Activated CD4-positive, alpha-beta T cell treated with anti-CD3 and anti-CD28 coated beads for 48 hours (primary cell): ENCODE measurements at places on chromosomes 6 and 20.

GRCh38 chr6:40346246-40346645 is 240.9 kb downstream of the LRFN2 start:
- DNase-seq: no peak

DNA sequence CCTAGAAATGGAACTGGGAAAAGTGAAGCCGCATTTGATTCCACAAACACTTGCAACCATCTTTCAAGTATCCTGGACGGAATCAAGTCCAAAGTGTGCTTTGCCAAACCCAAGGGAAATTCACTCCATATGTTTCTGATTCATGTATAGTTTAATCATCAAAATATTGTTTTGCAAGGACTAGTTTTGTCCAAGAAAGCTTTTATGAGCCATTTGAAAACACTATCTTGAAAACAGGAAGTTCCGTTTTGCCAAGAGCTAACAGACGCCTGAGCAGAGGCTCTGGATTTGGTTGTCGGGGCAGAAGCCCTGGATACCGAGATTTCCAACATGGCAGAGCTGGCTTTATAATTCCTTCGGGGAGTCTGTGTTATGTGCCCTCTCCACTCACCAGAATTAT is 251.1 kb downstream of the PHACTR1 start:
- no peak for DNase-seq

- peak; percentile 34 for DNase-seq
Observed at GRCh38 chr6:141077355-141078333, 1055.1 kb upstream of the GJE1 start.

DNA sequence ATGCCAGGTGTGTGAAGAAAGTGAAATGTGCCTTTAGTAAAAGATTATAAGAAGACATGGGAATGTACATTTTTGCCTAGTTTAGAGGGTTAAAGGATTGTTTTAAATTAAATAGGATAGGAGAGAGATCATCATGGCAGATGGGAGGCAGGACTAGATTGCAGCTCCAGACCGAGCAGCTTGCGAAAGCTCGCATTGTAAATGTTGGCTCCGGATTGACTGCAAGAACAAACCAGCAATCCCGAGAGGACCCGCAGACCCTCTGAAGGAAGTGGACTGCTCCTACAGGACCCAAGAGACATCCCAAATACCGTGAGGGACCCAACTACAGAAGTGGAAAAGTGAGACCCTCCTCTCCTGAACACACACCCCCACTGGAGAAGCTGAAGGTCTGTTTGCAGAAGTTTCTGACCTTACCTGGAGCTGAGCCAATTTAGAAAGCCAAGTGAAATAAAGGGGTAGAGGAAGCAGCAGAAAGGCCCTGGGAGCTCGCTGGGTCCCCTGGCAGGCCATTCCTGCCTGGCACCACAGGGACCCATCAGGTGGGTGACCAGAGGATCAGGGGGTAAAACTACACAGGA is 30.0 kb upstream of the TPD52L1 start:
- no peak for DNase-seq

DNA sequence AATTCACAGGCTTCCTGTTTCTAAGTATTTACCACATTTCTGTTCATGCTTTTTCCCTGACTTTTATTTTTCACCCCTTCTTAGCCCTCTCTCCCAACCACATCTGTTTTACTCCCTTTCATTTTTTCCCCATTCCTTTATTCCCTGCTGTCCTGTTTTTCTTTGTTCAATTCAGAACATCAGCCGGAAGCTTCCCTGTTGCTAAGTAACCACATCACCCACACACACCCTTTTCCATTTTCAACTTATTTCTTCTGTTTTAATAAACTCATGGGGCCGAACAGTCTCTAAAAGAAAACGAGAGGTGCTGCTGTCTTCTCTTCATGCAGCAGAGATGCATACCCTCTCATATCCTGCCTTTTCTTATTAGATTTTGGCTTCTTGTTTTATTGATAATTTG is 53.5 kb upstream of the CEP85L start:
- DNase-seq: no peak

DNA sequence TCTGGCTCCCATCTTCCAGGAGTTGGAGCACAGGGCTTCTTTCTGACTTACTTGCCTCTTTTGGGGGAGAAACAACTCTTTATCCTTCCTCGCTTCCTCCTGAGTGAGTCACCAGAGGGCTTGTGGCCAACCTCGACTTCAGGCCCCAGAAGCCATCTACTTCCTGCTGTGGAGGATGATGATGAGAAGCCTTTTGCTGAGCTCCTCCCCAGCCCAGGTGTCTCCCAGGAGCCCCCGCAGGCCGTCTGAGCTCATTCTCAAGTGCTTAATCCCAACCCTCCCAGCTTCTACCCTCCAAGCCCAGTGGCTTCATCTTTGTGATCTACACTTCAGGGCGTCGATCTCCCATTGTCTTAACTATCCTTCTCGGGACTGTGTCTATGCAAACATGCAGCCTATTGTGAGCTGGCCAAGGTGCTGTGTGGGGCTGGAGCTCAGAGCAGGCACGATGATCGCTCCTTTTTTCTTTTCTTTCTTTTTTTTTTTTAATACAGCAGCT is 27.9 kb downstream of the SDCBP2 start:
- peak; percentile 70 for DNase-seq

DNA sequence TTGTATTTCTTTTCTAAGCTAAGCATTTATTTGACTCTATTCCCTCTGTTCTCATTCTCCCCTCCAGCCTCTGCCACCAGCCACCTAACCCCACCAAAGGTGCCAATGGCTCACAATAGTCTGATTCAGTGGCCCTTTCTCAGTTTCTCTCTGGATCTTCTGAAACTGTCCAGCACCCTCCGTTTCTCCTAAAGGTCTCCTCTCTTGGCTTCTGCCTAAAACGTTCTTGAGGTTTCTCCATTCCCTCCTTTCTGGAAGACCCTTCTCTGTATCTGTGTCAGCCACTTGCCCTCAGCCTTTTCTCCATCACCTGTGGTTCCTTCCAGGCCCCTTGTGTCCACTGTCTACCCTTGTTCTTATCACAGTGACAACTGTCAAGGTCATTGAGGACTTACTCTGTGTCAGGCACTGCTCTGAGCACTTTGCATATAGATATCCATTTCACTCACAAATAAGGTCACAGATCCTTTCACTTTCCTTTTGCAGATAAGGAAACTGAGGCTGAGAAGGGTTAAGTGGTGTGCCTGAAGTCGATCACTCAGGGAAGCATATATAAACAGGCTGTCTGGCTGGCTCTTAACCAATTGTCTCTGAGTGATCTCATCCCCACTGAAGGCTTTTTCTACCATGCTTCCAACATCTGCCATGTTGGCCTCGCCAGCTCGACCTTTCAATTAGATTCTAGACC is 48.1 kb downstream of the FOXA2 start:
- DNase-seq: no peak

DNA sequence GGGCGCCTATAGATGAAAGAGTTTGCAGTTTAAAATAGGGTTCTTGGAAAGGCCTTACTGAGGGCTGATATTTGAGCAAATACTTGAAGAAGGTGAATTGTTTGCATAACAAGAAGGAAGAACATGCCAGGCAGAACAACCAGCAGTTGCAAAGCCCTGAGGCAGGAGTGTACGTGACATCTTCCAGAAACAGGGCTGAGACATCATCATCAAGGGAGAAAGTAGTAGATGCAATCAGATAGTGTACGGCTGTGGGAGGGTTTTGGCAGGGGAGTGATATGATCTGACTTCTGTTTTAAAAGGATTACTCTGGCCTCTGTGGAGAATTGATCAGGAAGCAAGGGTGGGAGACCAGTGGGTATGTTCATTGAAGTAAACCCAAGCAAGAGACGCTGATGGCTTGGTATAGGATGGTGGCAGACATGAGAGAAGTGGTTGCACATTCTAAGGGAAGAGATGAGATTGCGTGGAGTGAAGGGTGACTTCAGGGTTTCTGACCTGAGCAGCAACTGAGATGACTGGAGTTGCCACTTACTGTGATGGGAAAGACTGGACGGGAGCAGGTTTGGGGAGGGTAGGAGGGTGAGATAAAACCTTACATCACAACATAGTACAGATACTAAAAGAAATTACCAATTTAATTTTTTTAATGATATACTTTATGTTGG is 28.8 kb downstream of the RIOK1 start:
- no peak for DNase-seq

DNA sequence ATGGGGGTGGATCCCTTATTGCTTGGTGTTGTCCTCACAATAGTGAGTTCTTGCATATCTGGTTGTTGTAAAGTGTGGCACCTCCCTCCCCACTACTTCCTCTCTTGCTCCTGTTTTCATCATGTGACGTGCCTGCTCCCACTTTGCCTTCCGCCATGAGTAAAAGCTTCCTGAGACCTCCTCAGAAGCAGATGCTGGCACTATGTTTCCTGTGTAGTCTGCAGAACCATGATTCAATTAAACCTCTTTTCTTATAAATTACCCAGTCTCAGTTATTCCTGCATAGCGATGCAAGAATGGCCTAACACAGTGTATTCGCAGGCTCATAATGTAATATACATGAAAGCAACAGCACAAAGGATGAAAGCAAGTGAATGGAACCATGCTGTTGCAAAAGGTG is 28.4 kb upstream of the ANKRD60 start:
- no peak for DNase-seq

- DNase-seq: no peak
Observed at GRCh38 chr6:56495654-56496053, 147.0 kb downstream of the DST start.

DNA sequence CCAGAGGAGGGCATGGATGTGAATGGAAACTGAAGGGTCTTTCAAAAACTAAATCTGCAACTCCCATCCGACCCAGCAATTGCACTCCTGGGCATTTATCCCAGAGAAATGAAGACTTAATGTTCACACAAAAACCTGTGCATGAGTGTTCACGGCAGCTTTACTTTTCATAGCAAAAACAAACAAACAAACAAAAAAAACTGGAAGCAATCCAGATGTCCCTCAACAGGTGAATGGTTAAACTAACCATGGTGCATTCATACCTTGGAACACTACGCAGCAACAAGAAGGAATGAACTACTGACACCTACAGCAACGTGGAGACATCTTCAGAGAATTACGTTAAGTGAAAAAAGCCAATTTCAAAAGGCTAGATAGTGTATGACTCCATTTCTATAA is 32.2 kb downstream of the PMEPA1 start:
- no peak for DNase-seq

- no peak for DNase-seq
Observed at GRCh38 chr6:17012421-17013225, 89.2 kb upstream of the STMND1 start.

GRCh38 chr6:7920425-7920824 is 9.8 kb upstream of the TXNDC5 start:
- peak; percentile 27 for DNase-seq

GRCh38 chr6:87736809-87737540 is 34.9 kb upstream of the AKIRIN2 start:
- no peak for DNase-seq

DNA sequence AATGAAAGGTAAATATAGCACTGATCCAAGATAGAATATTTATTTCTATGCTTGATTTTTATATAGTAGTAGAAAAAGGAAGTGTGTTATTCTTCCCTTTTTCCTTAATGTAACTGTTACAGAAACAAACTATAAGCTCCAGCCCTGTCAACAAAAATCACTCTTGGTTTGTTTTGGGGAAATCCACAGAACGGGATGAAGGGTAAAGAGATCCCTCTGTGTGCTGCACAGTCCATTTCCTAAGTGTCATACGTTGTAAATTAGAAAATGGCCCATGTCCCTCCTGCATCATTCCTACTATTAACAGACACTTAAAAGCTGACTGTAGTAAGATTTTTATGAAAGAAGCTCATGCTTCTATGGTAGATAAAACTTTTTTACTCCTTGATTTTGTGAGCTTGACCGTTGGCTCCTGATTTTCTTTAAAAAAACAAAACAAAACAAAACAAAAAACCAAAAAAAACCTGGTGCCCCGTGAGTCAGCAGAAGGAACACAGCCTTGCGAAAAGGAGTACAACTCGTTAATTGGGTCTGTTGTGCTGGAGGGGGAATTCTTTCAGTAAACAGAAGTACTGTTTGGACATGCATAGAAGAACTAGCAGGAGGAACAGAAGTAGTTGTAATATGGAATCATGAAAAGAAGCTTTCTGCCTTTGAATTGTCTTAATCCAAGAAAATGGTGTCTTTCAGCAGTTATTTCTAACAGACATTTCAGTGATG is 67.5 kb downstream of the RTN4IP1 start:
- DNase-seq: no peak

DNA sequence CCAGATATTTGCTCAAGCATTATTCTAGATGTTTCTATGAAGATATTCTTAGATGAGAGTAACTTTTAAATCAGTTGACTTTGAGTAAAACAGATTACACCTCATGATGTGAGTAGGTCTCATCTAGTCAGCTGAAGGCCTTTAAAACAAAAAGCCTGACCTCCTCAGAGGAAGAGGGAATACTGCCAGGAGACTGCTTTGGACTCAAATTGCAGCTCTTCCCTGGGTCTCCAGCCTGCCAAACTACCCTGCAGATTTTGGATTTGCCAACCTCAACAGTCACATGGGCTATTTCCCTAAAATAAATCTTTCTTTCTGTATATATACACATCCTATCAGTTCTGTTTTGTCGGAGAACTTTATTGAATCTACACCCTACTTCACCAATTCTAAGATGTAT is 182.5 kb upstream of the TENT5A start:
- DNase-seq: no peak

DNA sequence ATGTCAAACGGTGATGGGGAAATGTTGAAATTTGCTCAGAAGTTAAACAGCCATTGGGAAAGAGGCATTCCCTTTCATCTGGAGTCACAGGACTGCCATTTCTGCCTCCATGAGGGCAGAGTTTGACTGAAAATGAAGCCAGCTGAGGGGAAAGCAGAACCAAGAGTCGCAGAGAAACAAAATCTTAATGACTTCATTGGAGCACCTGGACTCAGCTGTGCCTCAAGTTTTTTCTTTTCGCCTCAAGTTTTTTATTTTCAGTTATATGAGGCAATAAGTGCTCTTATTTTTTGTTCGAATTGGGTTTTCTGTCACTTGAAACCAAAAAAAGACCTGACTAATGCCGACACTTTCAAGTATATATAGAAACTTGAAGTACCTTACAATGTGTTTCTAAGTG is 161.3 kb downstream of the PKHD1 start:
- no peak for DNase-seq

GRCh38 chr20:38889792-38890496 is 36.3 kb upstream of the FAM83D start:
- DNase-seq: no peak

- no peak for DNase-seq
Observed at GRCh38 chr6:152879681-152880080, 103.2 kb downstream of the FBXO5 start.

DNA sequence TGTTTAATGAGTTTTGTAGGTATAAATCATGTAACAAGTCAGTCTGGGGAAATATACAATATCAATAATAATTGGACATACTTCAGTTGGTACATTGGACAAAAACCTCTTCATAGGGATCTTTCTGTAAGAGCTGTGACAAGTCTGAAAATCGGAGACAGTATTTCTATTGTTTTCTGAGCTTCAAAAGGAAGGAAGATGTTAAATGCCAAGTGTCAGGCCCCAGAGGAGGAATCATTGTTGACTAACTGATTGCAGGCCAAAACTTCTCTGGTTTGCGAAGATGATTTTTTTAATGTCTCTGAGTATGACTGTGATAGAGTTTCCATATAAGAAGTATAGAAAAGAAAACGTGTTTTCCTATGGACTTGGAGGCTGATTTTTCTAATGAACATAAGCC is 316.4 kb downstream of the RNF144B start:
- DNase-seq: no peak

GRCh38 chr6:85715797-85716196 is 73.1 kb upstream of the SYNCRIP start:
- DNase-seq: no peak

GRCh38 chr6:108348655-108349349 is 53.9 kb downstream of the AFG1L start:
- no peak for DNase-seq

- DNase-seq: peak; percentile 55
Observed at GRCh38 chr6:159169557-159170332, 545 bp downstream of the FNDC1 start.
